Spinal cord (tissue), 10 donors: ENCODE measurements at places on chromosomes 3 and 15. TPM values are rescaled to one million over a fixed set of nuclear protein-coding genes. Genes with fewer than 3 reads are reported as not detected.

The DLEC1 gene
- total RNA-seq, result 7.5 TPM

DNA sequence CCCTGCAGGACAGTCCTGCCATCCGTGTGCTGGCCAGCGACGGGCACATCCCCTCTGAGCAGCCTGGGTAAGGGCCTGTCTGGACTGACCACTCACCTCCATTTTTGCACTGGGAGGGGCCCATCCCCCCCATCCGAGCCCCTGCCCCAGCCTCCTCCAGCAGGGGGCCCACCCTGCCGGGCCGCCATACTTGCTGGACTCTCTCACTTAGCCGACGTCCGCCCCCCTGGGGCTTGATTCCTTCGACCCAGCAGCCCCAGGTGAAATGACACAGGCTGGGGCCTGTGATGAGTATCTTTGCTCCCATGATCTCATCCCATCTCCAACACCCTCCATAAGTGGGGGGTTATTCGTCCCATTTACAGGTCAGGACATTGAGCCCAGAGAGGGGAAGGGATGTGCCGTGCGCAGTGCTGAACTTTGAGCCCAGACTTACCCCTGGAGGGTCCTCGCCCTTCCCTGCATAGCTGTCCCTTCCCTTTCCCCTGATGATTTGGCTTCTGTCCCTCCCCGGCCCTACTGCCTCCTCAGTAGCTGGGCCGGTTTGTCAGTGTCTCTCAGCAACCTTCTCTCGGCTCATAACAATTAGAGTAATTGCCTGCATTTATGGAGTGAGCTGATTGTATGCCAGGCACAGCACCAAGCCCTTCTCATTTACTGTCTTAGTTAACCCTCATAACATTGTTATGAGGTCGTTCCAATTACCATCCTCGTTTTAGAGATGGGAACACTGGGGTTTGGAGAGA lies 4.2 kb downstream of the LMAN1L start:
- DNase-seq, result no peak

- no peak for DNase-seq
Measured at GRCh38 chr3:193828477-193828876, 235.5 kb downstream of the OPA1 start.

- no peak for DNase-seq
Measured at GRCh38 chr3:58341376-58341775, 8.7 kb downstream of the PXK start.

The CATSPER2 gene
- 5.1 TPM for total RNA-seq
